Dermis microvascular lymphatic vessel endothelial cell (primary cell): ENCODE measurements at places on chromosomes 5 and 9. TPM values are rescaled to one million over a fixed set of nuclear protein-coding genes. Genes with fewer than 3 reads are reported as not detected.
A peak's percentile ranks its signal among the peaks of the same experiment; 100 is the strongest.

The BARHL1 gene
- not detected in 2 replicates for total RNA-seq

The COL23A1 gene
- total RNA-seq = 0.13 TPM in 2 replicates

The SPINK1 gene
- total RNA-seq = not detected in 2 replicates

The OR1Q1 gene
- total RNA-seq = not detected in 2 replicates

The PCDHGA5 gene
- 0.26 and 0.63 TPM in 2 replicates for total RNA-seq

The GPX8 gene
- total RNA-seq = 6.7 and 12.6 TPM in 2 replicates

The SCGB3A2 gene
- total RNA-seq = not detected in 2 replicates

The IFNA5 gene
- total RNA-seq = not detected in 2 replicates

The ZMYND19 gene
- 13.7 and 15.0 TPM in 2 replicates for total RNA-seq

The CD274 gene
- total RNA-seq = 5.3 and 6.4 TPM in 2 replicates

The MED7 gene
- total RNA-seq = 5.8 and 5.9 TPM in 2 replicates

The SELENOP gene
- total RNA-seq = 163 and 604 TPM in 2 replicates

The CETN3 gene
- total RNA-seq = 2.9 and 4.1 TPM in 2 replicates

DNA sequence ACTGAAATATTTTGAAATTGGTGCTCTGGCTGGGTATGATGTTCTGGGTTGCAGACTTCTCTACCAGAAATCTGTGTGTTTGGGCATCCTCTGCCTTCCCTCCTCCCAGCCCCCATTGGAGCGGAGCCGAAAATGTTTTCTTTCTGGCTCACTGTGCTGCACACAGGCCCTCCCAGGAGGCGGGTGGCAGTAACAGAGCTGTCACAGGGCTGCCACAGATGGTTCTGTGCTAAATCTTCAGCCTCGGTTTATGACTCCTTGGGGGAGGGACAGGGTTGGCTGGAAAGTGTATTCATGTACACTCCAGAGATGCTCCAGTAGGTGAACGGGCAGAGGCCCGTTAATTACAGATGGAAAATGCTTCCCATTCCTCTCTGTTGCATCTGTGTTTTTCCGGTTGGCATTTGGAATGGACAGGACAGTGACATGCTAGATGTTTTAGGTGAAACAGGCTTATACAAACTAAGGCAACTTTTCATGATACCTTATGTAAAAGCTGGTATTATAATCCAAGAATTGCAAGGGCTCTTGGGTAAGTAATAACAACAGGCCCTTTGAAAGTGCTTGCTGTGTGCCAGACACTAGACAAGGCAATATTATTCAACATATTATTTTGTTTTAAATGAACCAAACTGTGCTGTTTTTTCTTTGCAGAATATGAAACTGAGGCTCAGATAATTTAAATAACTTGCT lies 180.2 kb downstream of the ADCY2 start:
- DNase-seq = no peak

GRCh38 chr5:171743436-171744076 lies 42.1 kb upstream of the SMIM23 start:
- DNase-seq = no peak

DNA sequence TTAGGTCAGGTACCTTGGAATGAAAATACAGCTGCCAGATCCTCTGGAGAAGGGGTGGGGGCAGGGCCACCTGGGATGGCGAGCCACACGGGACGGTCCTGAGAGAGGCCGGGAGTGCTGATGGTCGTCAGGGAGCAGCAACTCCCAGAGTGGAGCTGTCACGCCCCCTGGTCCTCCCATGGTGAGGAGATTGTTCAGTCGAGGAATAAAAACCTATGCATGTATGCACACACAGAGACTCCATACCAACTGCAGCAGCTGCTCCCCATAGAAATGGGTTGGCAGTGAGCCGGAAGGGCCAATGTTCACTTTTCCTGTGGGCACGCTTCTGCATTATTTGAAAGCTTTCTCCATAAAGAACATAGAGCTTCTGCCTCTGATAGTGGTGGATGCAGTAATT lies 45.2 kb upstream of the SEMA4D start:
- DNase-seq = no peak

DNA sequence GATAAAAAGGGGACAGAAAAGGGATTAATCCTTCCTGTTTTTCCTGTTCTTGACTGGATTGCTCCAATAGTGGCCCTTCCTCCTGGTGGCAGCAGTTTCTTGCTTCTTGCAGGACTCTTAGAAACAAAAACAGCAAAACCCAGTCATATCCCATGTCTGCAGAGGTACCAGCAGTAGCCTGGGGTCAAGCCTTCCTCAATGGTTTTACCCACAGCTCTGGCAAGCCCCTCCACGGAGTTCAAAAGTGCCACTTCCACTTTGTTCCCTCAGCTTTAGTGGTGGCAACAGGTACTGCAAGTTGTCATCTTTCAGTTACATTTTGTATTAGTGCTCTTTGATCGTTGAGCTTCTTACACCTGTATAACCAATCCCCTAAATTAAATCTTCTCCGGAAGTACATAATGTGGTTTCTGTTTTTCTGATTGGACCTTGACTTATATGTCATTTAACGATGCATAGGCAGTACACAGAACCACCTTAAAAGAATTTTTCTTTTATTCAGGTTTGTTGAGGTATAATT lies 8.7 kb upstream of the RANBP6 start:
- DNase-seq = no peak

DNA sequence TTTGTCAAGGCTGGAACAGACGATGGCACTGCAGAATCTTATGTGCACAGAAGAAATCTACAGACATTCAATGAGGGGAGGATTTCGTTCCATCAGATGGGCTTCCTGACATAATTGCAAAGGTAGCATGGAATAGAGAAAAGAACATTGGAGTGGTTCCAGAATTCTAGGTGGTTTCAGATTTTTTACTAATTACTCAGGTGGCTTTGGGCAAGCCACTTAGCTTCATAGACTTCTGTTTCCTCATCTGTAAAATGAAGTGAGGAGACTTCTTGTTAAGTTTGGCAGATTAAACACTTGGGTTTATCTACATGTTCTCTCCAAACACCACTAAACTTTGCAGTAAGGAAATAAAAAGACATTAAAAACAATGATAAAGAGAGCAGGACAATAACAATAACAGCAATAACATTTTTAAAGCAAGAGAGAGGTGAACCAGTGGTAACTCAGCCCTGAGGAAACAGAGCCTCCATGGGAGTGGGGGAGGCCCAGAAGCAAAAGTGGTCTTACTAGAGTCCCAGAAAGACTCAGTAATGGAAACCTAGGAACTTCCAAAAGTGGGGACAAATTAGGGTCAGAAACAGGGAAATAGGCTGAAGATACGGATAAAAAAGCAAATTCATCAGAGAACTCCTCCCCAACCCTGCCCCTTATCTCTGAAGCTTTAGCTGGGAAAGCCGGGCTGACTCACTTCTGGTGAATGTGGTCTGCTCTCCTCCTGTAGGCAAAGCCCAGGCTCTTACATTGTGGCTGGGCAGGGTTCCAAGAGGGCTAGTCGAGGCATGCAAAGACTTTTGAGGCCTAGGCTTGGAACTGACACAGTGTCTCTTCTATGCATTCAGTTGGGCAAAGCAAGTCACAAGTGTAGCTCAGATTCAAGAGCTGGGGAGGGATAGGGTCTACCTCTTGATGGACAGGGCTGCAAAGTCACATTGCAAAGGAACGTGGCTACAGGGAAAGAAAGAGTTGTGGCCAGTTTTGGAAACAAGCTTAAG lies 11.8 kb upstream of the ACTBL2 start:
- peak; percentile 95 for DNase-seq

DNA sequence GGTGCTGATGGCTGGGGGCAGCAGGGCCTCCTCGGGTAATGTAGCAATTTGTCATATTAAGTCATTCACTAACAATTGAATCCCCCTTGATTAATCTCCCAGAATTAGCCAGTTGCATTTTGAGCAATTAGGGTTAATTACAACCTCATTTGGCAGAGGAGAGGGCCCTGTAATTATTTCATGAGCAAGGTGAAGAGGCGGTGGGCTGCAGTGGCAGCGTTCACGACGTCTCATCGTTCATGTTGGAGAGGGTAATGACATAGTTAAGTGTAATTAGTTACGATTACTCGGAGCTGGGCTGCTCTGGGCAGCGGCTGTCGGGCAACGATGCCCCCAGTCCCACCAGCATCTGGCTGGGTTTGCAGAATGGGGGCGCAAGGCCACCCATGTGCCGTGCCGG lies 46.0 kb downstream of the NEK6 start:
- DNase-seq = no peak

- no peak for DNase-seq
Measured at GRCh38 chr5:87081016-87081415, 186.7 kb upstream of the RASA1 start.

- no peak for DNase-seq
Measured at GRCh38 chr5:135491038-135491551, 38.9 kb upstream of the TIFAB start.

GRCh38 chr5:72107901-72108201 lies 576 bp downstream of the MAP1B start:
- DNase-seq = no peak

DNA sequence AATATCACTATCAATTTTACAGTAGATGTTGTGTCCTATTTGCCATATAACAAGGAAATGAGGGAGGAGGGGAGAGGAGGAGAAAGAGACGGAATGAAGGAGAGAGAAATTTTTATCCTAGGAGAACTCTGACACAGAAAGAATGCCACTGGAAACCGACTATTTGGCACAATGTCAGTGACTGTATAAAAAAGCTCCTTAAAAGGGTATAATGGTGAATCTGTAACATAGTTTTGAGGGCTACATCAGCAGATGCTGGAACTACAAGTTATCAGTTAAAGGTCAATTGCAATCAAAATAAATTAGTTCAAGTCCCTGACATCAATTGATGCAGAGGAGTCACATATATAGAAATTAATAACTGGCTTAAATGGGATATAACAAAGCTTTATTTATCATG lies 5.7 kb downstream of the EDIL3 start:
- no peak for DNase-seq

GRCh38 chr9:15501179-15501578 lies 9.6 kb downstream of the PSIP1 start:
- peak; percentile 32 for DNase-seq

DNA sequence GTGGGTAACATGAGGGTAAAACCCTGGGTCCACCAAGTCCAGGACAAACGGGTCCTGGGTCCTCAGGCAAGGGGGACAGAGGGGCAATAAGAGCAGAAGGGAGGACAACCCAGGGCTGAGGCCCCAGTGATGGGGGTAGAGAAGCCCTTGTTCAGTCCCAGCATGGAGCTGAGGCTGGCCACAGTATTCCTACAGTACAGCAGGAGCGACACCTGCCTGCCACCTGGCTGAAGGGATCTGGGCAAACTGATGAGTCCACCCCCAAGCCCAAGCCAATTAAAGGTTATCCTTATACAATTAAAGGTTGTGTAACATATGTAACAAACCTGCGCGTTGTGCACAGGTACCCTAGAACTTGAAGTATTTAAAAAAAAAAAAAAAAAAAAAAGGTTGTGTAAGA lies 97.7 kb upstream of the LRRTM2 start:
- no peak for DNase-seq

- no peak for DNase-seq
Measured at GRCh38 chr5:108467563-108467962, 85.7 kb upstream of the FBXL17 start.

GRCh38 chr9:137797206-137798120 lies 80.1 kb upstream of the CACNA1B start:
- DNase-seq = no peak

DNA sequence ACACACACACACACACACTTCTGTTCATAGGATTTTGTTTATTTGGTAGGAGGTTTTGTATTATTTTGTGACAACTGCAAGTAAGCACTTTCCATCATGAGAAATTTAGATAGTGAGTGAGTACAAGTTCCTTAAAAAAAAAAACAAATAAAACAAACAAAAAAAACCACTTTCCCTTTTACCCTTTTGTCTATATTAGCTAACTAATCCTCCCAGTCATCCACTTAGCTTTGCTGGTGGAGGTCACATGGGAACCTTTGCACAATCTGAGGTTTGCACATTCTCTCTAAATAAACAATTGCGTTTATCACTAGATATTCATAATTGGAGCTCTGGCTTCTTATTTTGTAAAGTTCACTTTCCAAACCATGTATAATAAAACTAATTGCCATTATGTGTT lies 6.8 kb downstream of the ITGA1 start:
- no peak for DNase-seq

DNA sequence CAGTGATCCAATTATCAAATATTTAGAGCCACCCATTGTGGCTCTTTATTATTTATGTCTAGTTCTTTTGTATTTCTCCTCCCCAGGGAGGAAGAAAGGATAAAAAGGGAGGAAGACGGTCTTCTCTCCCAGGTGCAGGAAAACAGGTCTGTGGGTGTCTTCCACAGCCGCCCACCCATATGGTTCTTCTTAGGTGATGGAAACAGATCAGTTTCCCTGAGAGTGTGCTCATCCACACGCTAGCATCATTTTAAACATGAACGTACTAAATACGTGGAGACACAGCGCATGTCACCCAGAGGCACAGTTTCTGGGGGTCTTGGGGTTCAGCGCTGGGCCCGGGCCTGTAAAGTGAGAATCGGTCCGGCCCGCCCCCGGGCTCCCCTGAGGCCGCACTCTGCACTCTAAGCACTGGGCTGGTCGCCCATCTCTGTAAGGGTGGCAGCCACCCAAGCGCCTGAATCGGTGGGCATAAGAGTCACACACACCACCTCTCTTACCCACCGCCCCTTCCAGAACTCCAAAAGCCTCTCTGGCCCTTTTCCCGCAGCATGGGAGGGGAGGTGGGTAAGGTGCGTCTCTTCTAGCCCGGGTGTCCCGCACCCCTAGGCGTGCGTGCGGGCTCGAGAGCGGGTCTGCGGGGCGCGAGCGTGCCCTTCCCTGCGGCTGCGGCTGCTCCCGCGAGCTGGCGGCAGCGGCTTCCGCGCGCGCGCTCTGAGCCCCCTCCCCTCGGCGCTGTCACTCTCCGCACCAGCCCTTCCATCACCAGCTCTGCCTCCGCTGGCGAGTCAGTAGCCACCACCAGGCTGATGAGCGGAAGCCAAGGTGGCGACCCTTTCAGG lies 1.3 kb downstream of the PTCH1 start:
- DNase-seq = peak; percentile 37

GRCh38 chr5:15748266-15748665 lies 248.3 kb downstream of the FBXL7 start:
- DNase-seq = no peak

GRCh38 chr5:54524704-54525103 lies 7.1 kb downstream of the SNX18 start:
- no peak for DNase-seq

- DNase-seq = no peak
Measured at GRCh38 chr5:6731465-6732237, 18.4 kb downstream of the TENT4A start.

- no peak for DNase-seq
Measured at GRCh38 chr9:129278391-129279237, 100.6 kb upstream of the IER5L start.

- DNase-seq = no peak
Measured at GRCh38 chr5:175520321-175520720, 42.0 kb downstream of the SFXN1 start.

DNA sequence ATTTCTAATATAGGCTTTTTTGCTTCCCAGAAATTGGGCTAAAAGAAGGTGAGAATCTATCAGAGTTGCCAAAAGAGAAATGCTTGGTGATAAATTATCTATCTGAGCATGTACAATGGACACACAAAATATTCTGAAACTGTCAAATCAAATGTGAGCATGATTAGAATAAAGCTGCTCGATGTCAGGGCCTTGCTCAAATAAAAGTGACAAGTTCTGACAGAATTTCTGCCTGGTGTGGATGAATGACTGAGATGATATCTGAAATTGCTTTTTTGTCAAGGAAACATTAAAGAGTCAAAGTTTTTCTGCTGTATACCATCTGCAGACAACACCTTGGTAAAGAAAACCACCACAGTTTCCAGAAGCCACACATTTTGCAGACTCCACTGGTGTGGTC lies 128.8 kb downstream of the GABRG2 start:
- DNase-seq = no peak

GRCh38 chr5:169652057-169652456 lies 15.0 kb downstream of the DOCK2 start:
- DNase-seq = no peak

- DNase-seq = no peak
Measured at GRCh38 chr9:33332011-33332410, 41.7 kb downstream of the NFX1 start.
